NCI-H2081 treated with DMSO at 0.1 percent for 48 hours (cell line): ENCODE measurements at places on chromosomes 1 and 21.

DNA sequence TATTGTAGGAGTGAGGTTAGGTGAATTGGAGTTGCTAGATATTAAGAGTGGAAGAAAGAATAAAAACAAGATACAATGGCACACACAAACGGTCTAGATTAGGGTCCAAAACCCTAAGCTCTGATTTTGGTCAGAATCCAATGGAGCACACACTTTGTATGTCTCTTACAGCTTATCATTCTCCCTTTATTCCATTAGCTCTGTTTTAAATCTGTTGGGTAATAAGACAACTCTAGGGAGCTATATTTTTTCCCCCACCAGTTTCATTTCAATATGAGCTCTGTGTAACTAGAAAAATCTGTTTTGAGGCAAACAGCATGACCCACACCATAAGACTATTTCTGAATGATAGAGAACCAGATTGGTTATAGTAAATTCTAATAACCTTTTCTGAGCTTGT, 465.6 kb downstream of the ADGRL2 start:
- DNase-seq = no peak

- DNase-seq = no peak
Measured at GRCh38 chr1:202661136-202661845, 49.0 kb downstream of the SYT2 start.

- DNase-seq = no peak
Measured at GRCh38 chr1:103353391-103353790, 172.1 kb upstream of the RNPC3 start.

- no peak for DNase-seq
Measured at GRCh38 chr1:34235594-34235993, 58.9 kb downstream of the C1orf94 start.

GRCh38 chr1:87592156-87592555, 263.5 kb downstream of the LMO4 start:
- no peak for DNase-seq

DNA sequence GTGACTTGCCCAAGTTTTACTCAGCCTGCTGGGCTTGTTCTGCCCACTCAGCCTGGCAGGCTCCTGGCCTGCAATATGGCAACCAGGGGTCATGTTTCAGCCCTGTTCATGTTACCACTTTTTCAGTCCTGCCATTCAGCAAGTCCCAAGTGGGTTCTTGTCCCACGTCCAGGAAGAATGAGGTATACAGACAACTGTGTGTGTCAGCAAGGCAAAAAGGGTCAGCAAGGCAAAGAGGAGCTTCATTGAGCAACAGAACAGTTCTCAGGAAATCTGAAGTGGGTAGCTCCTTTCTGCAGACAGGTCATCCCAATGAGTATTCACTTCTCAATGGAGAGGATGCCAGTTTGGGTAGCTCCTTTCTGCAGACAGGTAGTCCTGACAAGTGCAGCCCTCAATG, 1233.3 kb upstream of the B3GALT2 start:
- no peak for DNase-seq

GRCh38 chr1:220274251-220274855, 2.1 kb upstream of the RAB3GAP2 start:
- DNase-seq = no peak

DNA sequence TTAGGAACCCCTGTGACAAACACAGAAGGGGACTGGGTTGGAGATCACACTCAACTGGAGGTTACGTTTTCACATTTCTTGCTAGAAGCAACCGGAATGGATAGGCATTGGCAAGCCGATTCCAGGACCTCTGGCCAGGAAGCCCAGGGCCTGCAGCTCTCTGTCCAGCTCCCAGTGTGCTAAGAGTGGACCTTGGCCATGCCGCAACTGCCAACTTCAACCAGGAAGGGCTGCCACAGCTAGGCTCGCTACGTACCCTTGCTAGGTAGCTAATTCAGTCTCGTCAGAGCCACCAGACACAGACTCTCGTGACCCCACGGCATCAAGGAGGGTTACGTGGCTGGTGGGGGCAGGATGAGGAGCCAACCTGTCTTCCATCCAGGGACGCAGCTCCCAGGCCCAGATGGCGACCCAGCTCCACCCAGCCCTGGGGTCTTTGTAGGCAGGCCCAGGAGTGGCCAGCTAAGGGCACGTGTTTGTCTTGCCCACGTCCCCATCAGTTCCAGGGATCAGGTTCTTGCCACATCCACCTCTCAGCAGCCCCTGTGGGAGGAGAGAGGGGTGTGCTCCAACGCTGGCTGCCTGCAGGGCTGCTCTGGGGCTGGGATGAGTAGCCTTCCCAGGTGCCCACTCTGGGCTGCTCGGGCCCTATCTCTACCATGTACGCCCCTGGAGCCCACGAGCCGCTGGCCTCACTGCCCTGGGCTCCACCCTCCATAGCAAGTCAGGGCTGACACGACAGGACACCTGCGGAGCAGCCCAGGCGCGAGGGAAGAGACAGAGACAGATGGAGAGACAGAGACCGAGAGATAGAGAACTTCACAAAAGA, 39.2 kb downstream of the UBE2G2 start:
- no peak for DNase-seq

- DNase-seq = no peak
Measured at GRCh38 chr1:55426619-55427018, 211.5 kb upstream of the USP24 start.

GRCh38 chr1:82690411-82690810, 889.7 kb downstream of the ADGRL2 start:
- DNase-seq = no peak

DNA sequence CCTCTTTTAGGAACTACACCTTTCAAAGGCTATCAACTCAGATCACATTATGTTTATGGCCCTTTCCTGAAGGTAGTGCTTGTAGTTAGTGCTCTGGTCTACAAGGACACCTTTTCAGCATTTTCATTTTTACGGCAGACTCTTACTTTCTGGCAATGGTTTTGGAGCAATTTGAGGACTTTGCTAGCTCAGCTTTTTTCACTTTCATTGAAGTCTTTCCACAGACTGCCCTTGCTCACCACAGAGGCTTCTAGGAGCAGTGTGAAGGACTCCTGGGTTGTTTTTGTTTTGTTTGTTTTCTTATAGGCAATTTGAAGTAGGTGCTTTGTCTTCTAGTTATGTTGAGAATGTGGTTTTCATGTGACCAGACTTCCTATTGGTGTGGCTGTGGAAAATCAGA, 43.1 kb downstream of the CD55 start:
- DNase-seq = no peak

- no peak for DNase-seq
Measured at GRCh38 chr21:38121888-38122720, 134.7 kb upstream of the KCNJ15 start.

GRCh38 chr1:108000620-108001111, 35.7 kb upstream of the VAV3 start:
- DNase-seq = no peak

- no peak for DNase-seq
Measured at GRCh38 chr1:164886101-164886500, 327.1 kb downstream of the PBX1 start.

- DNase-seq = no peak
Measured at GRCh38 chr1:247961791-247962190, 3.2 kb upstream of the OR2AK2 start.

GRCh38 chr1:46830665-46831322, 31.9 kb downstream of the CYP4B1 start:
- DNase-seq = no peak
